ENCODE measurements at places on chromosomes 2 and 18. TPM values are rescaled to one million over a fixed set of nuclear protein-coding genes. Genes with fewer than 3 reads are reported as not detected.

- DNase-seq: peak; percentile 21
Observed at GRCh38 chr2:237998530-237998929, 31.7 kb downstream of the UBE2F start.

DNA sequence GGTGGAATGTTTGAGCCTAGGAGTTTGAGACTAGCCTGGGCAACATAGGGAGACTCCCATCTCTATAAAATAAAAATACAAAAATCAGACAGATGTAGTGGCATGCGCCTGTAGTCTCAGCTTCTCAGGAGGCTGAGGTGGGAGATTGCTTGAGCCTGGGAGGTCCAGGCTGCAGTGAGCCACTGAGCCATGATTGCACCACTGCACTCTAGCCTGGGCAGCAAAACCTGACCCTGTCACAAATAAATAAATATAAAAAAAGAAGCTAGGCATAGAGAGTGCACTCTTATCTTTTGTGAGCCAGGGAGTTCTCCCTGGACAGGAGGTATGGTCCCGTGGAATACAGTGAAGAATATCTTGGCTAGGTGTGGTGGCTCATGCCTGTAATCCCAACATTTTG lies 11.0 kb upstream of the KYNU start:
- no peak for DNase-seq

GRCh38 chr2:111707700-111708099 lies 176.3 kb downstream of the ANAPC1 start:
- no peak for DNase-seq

DNA sequence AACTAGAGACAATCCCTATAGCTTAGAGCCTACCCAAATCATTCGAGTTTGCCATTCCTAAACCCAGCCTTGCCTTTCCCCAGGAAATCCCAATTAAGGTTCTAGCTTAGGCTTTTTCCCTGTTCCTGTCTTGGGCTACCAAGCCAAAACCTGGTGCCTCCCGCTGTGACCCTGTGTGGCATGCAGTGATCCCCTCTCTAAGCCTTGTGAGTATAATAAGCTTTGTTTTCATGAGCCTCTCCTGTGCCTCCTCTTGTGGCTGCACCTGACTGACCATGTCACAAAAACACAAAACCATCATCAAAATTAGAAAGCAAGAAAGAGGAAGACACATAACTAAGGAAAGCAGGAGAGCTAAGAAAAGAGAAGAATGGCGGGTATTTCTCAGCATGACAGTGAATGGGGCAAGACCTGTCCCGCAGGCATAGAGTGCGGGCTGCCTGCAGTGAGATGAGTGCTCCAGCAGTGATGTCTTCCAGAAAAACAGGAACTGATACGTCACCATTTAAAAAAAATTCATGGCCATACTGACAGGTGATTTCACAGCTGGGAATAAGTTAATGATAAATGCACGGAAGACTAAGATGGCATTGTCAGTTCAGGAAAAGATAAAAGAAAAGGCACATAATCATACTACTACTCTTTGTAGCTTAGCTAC lies 9.2 kb upstream of the PAIP2B start:
- no peak for DNase-seq

GRCh38 chr2:120253021-120253882 lies 600 bp downstream of the RALB start:
- DNase-seq: peak; percentile 78

DNA sequence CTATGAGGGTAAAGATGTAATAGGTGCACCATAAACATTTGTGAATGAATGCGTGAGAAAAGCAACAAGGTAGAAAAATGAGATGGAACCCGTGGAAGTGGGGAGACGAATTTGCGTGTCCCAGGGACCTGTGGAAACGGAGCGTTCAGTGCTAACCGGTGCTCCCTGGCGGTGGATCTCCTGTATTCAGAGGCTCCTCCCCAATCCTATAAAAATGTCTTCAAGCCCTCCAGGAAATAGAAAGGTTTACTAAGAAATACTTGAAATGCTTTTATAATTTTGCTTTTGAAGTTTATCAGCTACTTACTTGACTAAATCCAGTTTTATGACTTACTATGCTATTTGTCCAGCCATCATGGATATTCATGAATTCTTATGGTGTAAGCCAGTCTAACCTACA lies 62.8 kb upstream of the RBM44 start:
- no peak for DNase-seq

- DNase-seq: no peak
Observed at GRCh38 chr2:119197126-119197405, 26.6 kb upstream of the STEAP3 start.

- peak; percentile 27 for DNase-seq
Observed at GRCh38 chr2:290090-290722, 2.3 kb upstream of the ALKAL2 start.

DNA sequence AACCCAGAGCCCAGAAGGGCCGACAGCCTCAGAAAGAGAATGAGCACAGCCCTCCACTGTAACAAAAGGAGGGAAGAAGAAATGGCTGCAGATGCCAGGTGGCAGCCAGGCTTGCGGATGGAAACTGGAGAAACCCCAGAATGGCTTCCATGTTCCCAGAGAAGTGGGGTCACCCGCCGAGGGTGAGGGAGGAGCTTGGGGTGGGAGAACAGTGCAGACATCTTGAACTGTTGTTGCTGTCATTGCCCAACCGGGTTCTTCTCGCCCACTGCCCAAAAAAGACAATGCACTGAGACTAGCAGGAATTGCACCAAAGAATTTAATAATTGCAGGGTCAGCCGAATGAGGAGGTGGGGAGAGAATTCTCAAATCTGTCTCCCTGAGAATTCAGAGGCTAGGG lies 223.2 kb upstream of the RAB6C start:
- no peak for DNase-seq

GRCh38 chr2:226771067-226771466 lies 28.6 kb downstream of the IRS1 start:
- no peak for DNase-seq

DNA sequence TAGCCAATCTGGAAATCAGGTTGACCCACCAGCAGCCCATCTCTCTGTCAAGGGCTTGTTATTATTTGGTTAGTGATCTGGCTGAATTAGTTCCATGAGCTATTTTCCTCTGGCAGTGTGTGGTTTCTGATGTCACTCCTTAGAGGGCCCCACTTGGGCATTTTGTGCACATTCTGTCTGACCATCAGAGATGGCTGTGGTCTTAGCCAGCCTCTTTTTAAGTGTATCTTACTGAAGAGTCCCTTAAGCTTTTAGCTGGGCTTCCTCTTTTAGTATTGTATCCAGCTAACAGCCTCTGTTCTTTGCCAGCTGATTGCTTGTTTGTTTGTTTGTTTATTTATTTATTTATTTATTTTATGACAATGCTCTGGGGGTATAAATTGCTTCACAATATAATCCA lies 951.1 kb upstream of the CNTNAP5 start:
- no peak for DNase-seq

RAB6C gene
- total RNA-seq: not detected

CHST9 gene
- not detected for total RNA-seq

SGO2 gene
- total RNA-seq: 14.2 TPM
